ENCODE measurements at places on chromosomes 1 and 21. TPM values are rescaled to one million over a fixed set of nuclear protein-coding genes. Genes with fewer than 3 reads are reported as not detected.

The GOLPH3L gene
- total RNA-seq = 19.3 TPM

The ADORA1 gene
- not detected for total RNA-seq

The ITLN2 gene
- not detected for total RNA-seq

The ANGPTL1 gene
- not detected for total RNA-seq

The CNIH3 gene
- 1.3 TPM for total RNA-seq

The HORMAD1 gene
- total RNA-seq = 0.51 TPM

The SPRR1B gene
- total RNA-seq = not detected

The TRNP1 gene
- 0.32 TPM for total RNA-seq

The UMODL1 gene
- not detected for total RNA-seq

The ZNF593OS gene
- not detected for total RNA-seq

The RORC gene
- 1.9 TPM for total RNA-seq

The BRDT gene
- not detected for total RNA-seq

The CD48 gene
- 228 TPM for total RNA-seq

The CLDN14 gene
- not detected for total RNA-seq

The GPR3 gene
- 0.32 TPM for total RNA-seq

The HIVEP3 gene
- 38.5 TPM for total RNA-seq

The CAMK2N1 gene
- 0.83 TPM for total RNA-seq

The EFNA3 gene
- 0.90 TPM for total RNA-seq

The RNU1-3 gene
- 2,251 TPM for total RNA-seq

The LCE6A gene
- not detected for total RNA-seq

The GJA5 gene
- not detected for total RNA-seq

The CLEC20A gene
- total RNA-seq = not detected

The RGS7 gene
- total RNA-seq = not detected

The S100A9 gene
- total RNA-seq = 3.9 TPM

The SPRR4 gene
- total RNA-seq = not detected

The WDR64 gene
- 0.44 TPM for total RNA-seq

The TMEM269 gene
- total RNA-seq = 0.32 TPM

The GPR161 gene
- 0.27 TPM for total RNA-seq

The SPOCD1 gene
- not detected for total RNA-seq

The CLDN8 gene
- total RNA-seq = not detected

The ZNF683 gene
- 0.34 TPM for total RNA-seq

The PLA2G2A gene
- not detected for total RNA-seq

The MEX3A gene
- 0.07 TPM for total RNA-seq

The MASP2 gene
- total RNA-seq = not detected

The PADI3 gene
- not detected for total RNA-seq

The IQGAP3 gene
- total RNA-seq = 11.6 TPM

The SMPDL3B gene
- total RNA-seq = 0.54 TPM

The DTL gene
- 54.4 TPM for total RNA-seq

The OR2T6 gene
- not detected for total RNA-seq

The CAPN8 gene
- total RNA-seq = not detected

The CFAP107 gene
- total RNA-seq = not detected

The LAMC1 gene
- total RNA-seq = 0.51 TPM

The KLF17 gene
- total RNA-seq = not detected

The FCAMR gene
- 0.15 TPM for total RNA-seq

The PLA2G2D gene
- total RNA-seq = not detected

The MROH9 gene
- not detected for total RNA-seq

The ERO1B gene
- 6.4 TPM for total RNA-seq
